ENCODE measurements at places on chromosomes 6 and 20.

- DNase-seq, result peak; percentile 46
Observed at GRCh38 chr6:4355241-4355640, 219.9 kb upstream of the ECI2 start.

DNA sequence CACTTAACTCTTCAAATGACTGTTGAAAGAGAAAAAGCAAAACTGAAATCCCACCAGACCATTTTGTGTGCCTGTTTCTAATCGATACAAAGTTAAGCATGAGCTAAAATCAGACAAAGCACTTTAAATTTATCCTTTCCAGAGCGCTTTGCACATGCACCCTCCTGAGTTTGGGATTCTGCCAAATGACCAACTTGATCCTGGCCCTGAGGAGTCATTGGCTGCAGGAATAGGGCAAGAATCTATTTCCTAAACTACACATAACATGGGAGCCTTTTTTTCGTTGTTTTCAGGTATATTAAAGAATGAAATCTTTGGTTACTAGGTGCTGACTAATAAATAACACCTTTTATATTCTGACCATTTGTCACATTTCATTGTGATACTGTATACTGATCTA, 23.8 kb upstream of the MTHFD1L start:
- no peak for DNase-seq

DNA sequence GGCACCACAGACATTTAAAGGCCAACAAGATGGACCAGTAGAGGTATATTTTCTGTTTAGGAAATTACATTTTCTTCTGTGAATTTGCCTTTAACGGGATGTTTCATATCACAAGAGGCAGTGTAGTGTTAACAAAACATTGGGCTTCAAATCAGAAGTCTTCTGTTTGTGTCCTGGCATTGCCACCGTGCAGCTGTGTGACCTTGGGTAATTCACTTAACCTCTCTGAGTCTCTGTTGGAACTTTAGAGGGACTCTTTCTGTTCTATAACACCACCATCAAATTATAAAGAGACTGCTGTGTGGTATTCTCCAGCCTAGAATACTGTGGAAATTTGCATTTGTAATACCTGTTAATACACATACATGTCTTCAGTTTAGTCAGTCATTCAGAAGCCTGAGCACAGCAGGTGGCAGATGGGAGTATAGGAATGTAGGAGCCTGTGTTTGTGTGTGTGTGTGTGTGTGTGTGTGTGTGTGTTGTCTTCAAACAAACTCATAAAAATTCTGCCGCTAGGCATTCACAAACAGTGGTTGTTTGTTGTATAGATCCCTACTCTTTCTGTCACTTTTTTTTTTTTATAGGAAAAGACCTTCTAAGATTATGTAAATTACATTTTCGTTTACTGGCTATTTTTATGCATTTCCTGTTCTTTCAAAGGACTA, 22.6 kb downstream of the UST start:
- no peak for DNase-seq

GRCh38 chr6:75532521-75532920, 38.9 kb upstream of the FILIP1 start:
- DNase-seq, result no peak

- no peak for DNase-seq
Observed at GRCh38 chr6:45563041-45563440, 185.3 kb upstream of the SUPT3H start.

DNA sequence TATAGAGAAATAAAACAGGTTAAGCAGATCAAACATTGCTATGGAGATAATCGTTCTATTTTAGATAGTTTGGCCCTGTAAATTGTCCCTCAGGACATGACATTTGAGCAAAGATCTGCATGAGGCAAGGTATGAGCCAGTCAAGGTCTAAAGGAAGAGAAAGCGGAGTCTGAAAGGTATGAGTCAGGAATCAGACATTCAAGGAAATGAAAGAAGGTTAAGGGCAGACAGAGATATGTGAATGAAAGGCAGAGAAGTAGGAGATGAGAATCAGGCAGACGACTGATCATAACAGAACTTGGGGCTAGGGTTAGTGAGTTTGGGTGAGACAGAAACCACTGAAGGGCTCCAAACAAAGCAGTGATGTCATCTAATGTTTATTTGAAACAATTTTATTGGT, 775.8 kb downstream of the MAFB start:
- no peak for DNase-seq

Data from HS-27A (cell line).